RKO (cell line): ENCODE measurements at places on chromosomes 7 and 10.

DNA sequence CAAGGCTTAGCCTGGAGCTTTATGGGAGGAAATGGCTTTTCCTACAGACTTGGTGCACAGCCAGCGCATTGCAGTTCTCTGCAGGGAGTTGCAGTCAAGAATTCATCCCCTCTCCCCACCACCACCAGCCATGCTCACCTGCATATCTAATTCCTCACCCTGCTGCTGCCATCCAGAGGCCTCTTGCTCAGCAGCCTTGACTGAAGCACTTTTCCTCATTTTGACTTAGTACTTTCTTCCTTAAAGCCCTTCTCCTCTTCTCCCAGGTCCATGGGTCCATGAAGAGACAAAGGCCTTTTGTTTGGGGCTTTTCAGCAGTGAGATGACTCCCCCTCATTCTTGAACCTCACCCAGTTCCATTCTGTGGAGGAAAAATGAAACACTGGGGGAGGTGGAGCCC lies 39.7 kb upstream of the GPR141 start:
- no peak for DNase-seq

GRCh38 chr7:17640730-17641377 lies 299.4 kb downstream of the SNX13 start:
- DNase-seq, result peak; percentile 44

DNA sequence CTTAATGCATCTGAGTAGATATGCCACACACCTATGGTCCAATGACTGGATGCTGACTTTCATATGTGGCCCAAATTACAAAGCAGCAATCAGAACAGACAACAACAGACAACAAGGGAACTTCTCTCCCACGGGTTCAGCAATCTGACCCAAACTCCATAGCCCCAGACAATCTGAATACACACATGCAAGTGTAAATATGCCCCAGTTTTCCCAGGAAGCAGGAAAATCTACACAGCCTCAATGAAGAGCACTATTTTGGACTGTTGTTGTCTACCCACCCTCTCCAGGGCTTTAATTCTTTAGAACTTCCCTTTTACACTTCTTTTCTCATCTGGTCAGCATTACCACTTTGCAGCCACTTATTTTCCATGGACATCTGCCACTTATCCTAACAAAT lies 2.0 kb upstream of the CCNY start:
- no peak for DNase-seq

- DNase-seq, result no peak
These were observed 238.9 kb upstream of the PLXNA4 start for GRCh38 chr7:132815130-132815529.

GRCh38 chr7:94289071-94289470 lies 105.6 kb upstream of the COL1A2 start:
- DNase-seq, result peak; percentile 75

DNA sequence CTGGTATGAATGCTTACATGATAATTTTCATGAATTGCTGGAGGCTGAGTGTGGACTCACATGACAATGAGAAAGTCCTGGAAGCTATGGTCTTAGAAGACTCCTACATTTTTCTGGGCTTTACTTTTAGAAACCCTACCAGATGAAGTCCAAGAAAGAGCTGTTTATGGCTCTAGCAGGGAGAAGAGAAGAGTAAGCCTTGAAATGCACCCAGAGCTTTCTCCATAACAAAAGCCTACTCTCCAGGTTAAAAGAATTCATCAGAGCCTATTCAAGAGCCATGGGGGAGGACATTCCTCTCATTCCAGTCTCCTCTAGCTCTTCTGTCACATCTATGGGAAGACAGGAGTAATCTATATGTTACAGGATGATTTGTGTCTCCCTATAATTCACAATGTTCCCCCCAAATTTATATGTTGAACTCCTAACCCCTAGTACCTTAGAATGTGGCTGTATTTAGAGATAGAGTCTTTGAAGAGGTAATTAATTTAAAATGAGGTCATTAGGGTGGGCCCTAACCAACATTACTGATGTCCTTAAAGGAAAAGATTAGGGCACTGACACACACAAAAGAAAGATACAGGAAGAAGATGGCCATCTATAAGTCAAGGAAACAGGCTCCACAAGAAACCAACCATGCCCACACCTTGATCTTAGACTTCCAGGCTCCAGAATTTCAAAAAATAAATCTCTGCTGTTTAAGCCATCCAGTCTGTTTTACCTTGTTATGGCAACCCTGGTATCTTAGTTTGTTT lies 193.8 kb upstream of the PTER start:
- DNase-seq, result no peak

GRCh38 chr7:97025130-97025499 lies 484 bp upstream of the DLX5 start:
- DNase-seq, result no peak

DNA sequence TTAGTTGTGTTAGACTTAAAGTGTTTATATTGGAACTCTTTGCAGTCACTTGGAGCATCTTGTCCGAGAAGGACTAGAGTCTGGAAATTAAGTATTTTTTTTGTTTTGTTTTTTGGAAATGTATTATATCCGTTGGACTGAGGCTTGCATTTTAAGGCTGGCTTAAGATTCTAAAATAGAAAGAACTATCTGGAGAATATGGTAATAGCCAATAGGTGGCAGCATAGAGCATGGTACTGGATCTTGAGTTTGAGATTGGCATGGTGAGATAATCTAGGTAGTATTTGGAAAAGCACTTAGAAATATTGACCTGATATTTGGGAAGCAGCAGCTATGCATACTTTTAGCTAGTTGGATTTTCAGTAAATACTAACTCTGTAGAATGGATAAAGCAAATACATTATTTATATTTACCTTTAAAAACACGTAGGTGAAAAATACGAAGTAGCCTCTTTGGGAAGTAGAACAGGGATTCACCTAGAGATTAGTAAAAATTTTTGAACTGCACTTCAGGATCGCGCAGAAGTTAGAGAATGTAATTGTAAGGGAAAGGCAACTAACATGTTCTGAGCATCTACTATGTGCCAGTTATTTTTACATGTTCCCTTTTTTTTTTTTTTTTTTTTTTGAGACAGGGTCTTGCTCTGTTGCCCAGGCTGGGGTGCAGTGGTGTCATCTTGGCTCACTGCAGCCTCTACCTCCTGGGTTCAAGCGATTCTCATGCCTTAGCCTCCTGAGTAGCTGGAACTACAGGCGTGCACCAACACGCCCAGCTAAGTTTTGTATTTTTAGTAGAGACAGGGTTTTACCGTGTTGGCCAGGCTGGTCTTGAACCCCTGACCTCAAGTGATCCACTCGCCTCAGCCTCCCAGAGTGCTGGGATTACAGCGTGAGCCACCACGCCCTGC lies 78.6 kb downstream of the LCOR start:
- peak; percentile 54 for DNase-seq

DNA sequence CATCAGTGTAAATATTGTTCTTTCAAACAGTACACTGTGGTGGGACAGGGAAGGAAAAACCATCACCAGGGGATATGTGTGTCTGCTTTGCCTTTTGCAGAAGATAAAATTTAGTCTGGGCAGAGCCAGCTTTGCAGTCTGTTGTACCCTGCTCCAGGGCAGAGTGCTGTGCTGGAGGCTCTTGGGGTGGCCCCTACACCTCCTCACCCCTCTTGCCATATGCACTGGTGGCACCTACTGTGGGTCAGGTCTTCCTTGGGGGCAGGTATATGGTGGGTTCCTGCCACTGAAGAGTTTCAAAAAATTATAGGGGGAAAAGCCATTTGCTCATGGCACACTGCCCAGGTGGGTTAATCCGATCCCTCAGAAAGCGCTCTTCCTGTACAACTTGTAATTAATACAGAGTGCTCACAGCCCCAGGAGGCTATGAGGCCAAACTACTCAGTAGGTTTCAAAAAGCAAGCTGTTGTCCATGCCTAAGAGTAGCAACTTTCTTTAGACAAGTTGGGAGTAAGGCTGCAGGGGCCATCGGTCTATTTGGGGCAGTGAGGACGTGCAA lies 112.7 kb upstream of the BMPER start:
- no peak for DNase-seq

GRCh38 chr7:46257761-46258448 lies 336.8 kb upstream of the IGFBP3 start:
- peak; percentile 59 for DNase-seq

- no peak for DNase-seq
These were observed 150.4 kb downstream of the JCAD start for GRCh38 chr10:29908962-29909361.

DNA sequence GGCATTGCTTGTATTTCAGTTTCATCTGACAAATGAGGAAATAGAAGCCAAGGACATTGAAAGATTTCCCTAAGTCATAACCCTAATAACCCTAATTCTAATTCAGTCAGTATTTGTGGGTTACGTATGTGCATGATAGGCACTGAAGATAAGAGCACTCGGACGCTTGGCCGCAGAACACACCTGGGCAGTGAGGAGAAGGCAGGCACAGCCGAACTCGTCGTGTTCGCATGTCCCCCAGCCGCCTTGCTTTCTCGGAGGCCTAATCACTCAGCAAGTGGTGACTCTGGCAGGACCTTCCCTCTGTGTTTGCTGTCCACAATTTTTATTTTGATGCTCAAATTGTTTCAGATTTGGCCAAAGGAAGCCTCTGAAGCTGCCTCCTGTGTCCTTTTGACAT lies 23.7 kb downstream of the HKDC1 start:
- DNase-seq, result no peak

GRCh38 chr7:21538936-21539495 lies 3.8 kb upstream of the DNAH11 start:
- DNase-seq, result no peak

DNA sequence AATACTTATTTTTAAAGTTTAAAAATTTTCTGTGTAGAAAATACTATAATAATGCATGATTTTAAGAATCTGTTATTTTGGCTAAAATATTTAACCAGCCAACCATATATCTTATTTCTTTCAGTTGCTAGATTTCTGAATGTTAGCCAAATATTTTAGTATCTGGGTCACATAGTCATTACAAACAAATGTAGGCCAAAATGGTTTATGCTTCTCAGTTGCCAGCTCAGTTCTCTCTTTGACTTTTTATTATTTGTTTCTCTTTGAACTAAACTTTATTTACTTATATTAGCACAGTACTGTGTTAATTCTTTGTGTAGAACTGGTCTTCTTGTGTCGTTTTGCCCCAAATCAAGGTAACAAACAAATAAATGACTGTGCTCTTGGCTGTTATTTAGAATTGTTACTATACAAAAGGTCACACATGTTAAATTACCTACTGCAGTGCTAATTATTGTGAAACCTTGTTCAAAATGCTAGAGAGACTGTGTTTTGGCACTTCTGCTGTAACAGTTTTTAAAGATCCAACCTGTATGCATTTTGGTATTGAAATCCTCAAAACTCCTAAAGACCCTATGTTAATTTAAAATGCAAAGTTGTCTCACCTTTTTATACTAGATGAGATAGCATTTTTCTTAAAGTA lies 39.8 kb downstream of the ZEB1 start:
- no peak for DNase-seq

GRCh38 chr7:100793806-100794660 lies 33.3 kb downstream of the EPHB4 start:
- peak; percentile 32 for DNase-seq

DNA sequence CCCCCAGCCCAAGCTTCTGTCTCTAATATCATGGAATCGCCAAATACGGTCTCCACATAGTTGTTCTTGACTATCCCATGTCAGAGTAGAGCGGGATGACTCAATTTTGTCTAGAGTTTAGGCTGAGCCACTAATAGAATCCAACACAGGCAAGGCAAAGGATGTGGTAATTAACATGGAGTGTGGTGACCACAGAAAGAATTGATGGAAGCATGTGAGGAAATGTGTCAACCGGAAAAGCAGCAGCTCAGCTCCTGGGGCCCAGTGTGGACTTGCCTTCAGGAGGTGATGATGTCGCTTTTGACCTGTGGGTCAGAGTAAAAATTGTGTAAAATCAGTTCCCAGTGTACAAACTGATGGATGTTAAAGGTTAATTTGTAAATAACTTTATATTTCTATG lies 139.3 kb upstream of the KLF6 start:
- DNase-seq, result peak; percentile 27

- no peak for DNase-seq
These were observed 178.3 kb upstream of the AGR3 start for GRCh38 chr7:17060051-17060450.

DNA sequence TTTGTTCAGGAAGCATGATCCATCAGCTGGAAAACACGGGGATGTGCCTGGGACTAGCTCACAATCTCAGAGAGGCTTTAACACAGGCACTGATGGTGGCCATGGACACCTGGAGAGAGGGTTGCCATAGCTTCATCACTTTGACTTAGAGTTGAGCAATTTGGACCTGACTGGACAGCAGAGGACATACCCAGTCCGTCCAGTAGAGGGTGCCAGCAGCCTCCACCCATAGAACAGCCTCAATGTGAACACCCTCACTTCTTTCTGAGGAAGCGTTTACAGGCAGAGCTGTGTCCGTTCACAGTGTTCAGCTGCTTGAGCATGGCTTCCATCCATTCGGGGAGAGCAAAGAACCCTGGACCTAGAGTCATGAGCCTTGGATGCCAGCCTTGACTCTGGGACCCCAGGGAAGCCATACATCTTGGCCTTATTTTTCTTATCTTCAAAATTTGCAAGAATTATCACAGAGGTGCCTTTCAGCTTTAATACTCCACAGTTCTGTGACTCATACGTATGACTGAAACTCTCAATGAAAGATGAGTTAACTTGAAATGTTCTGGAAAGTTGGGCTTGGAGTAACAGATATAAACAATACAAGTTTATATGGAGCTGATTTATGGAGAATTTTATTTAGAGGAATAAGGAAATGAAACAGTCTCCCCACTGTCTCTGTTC lies 302.9 kb upstream of the PODXL start:
- peak; percentile 68 for DNase-seq

DNA sequence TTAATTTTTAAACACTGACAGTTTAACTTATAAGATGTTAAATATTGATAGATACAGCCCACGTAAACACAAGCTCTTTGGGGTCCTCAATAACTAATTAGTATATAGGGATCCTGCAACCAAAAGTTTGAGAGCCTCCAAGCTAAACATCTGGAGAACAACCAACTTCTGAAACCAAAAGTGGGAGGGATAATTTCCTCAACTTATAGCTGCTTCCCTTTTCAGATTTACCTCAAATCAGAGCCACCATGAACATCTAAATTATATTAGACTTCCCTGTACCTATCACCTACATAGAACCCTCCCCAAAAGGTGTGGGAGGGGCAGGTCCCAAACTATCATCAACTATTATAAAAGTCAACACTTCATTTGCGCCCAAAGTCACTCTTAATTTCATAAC lies 8.6 kb downstream of the PSAP start:
- DNase-seq, result no peak

DNA sequence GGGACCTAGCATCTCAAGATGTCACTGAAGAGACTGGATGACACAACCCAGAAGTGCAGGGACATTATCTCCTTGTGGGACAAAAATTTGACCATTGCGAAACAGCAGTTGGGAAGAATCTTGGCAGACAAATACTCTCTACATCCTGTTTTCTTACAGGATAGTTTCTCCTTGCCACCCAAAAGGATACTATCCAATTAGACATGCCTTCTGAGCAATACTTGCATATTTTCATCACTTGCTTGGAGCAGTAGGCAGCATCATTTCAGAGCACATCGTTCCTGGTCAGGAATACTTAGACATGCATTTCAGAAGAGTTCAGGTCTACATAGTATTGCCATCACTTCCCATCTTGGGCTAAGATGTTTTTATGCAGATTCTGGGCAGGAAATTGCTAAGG lies 56.8 kb downstream of the FAS start:
- no peak for DNase-seq

- DNase-seq, result no peak
These were observed 8.1 kb downstream of the TMEM209 start for GRCh38 chr7:130197094-130197493.
